ENCODE measurements at places on chromosomes 1 and 21.

DNA sequence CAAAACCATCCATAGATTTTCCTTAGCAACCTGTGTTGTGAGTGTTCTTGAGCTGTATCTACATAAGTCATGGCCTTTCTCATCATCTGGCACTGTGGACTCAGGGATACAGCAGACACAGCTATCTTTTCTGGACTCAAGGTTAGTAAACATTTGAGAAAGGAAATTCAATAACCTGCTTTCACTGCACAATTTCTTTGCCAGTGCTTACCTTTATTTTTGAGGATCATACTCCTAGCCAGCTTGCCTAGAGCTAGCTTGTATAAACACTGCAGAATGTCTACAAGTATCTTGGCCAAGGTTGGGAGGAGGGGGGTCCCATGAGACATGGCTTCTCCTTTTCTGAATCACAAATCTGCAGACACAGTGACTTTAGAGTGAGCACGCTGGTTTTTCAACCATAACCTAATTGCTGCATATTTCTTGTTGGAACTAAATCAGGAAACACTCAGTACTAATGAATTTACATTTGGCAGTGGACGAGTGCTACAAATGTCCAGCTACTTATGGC is 27.2 kb downstream of the ADAMTS5 start:
- DNase-seq = no peak

- no peak for DNase-seq
Observed at GRCh38 chr1:13605159-13605558, 21.5 kb downstream of the PDPN start.

DNA sequence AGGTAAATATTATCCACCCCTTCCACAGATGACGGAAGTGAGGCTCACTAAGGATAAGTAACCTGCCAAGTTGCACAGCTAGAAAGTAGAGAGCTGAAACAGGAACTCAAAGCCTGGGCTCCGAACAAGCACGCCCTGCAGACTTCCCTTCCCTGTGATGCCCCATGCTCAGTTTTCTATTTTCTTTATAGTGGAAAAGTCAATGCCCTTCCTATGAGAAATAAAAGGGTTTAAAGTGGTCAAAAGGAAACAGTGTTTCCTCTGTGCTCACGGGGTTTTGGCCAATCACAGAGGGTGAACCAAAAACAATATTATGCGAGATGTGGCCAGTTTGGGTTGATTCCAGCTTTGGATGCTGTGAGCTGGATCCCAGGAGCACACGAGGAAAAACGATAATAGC is 44.5 kb downstream of the DDR2 start:
- no peak for DNase-seq

- no peak for DNase-seq
Observed at GRCh38 chr1:78758506-78758905, 108.9 kb downstream of the IFI44 start.

DNA sequence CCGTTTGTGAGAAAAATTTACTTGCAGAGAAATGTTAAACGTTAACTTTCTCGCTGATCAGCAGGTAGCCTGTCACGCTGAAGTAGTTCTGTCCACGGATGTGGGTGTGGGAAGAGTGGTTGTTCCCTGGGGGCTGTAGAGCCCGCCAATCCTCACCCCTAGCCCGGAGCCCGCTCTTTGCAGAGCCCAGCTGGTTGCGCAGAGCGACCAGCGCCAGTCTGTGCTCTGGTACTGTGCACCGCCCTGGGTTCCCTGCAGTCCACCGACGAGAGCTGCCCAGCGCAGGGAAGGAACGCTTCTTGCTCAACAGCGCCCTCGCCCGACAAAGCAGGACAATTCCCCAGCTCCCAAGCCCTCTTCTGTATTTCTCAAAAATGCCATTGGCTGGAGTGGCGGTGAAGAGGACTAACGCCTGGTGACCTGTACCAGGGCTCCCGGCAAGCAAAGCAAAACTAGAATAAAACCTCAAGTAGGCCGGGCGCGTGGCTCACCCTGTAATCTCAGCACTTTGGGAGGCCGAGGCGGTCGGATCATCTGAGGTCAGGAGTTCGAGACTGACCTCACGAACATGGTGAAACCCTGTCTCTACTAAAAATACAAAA is 3.3 kb downstream of the RIPPLY3 start:
- DNase-seq = peak; percentile 20

- DNase-seq = no peak
Observed at GRCh38 chr21:16427587-16428087, 697.9 kb downstream of the USP25 start.

DNA sequence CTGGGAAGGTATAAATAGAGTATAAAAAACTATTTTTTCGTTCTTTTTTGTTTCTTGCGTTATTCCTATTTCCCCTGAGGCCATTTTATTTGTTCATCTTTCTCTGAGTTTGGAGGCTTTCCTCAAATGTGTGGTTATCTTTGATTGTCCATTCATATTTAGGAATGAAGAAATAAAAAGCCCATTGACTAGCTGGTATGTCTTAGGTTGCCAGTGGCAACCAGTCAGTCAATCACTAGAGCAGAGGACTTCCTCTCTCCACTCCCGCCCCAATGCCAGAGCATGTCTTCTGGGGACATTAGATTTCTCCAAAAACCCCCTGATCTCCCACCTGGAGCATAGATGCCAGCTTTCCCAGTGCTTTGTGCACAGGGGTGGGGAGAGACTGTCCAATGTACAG is 20.7 kb upstream of the FOXE3 start:
- DNase-seq = no peak

- no peak for DNase-seq
Observed at GRCh38 chr1:18447509-18448220, 33.1 kb upstream of the KLHDC7A start.

DNA sequence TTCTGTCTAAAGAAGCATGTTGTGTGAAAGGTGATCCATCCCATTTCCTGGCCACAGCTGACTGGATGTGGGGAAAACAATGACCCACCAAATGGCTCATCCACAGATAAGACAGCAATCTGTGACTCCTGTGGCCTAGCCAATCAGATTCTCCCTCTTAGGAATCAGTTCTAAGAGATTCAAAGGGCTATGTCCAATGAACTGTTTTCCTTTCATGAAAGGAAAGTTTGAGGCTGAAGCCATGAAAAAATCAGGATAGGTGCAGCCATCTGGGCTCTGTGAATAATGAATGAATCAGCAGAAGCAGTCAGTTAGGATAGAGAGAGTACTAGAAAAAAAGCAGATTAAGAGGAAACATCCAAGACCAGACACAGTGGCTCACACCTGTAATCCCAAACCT is 164.7 kb downstream of the NRIP1 start:
- no peak for DNase-seq

DNA sequence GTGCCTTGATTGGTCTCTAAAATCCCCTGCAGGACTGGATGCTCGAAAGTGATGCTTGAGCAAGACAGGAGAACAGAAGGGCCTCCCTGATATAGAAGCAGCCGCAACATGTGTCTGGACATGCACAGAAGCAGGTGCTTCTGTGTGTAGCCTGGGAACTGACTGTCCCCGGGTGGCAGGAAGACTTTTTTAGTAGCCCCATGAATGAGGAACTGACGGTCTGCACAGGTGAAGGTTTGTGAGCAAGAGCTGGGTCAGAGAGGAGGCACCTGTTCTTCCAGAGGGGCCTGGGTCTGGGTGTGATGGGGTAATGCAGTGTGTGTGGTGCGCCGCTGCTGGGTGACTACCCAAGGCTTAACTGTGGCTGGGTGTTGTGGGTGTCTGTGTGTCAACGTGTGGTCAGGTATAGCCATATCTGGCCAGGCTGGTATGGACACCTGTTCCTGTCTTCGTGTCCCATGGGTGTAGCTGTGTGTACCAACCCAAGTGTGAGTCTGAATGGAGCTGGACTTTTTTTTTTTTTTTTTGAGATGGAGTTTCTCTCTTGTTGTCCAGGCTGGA is 39.1 kb upstream of the FOXO6 start:
- DNase-seq = no peak

DNA sequence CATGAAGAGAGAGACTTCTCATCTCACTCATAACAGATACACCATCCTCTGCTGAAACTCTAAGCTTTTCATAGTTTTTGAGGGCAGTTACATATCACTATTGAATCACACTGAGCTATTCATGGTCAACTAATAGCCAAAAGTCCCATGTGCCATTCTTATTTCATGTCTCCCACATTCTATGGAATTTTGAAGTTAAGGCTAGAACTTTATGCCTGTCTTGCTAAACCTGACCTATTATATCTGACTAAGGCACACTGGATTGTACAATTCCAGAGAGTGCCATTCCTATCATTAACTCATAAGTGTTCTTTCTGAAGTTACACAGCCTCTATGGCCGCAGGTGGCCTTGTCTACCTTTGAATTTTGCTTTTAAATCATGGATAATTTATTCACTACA is 254.3 kb downstream of the PTPRC start:
- no peak for DNase-seq

GRCh38 chr1:119321666-119322419 is 46.7 kb upstream of the HAO2 start:
- no peak for DNase-seq

- no peak for DNase-seq
Observed at GRCh38 chr21:42833859-42834725, 45.2 kb downstream of the WDR4 start.

GRCh38 chr1:85262985-85263384 is 3.5 kb upstream of the C1orf52 start:
- no peak for DNase-seq

GRCh38 chr1:151060007-151060656 is at the start of gene MLLT11:
TSS of gene MLLT11 (plus strand) at chr1:151060397. CDS start at chr1:151067225, 6,828 bp downstream.
- DNase-seq = no peak

DNA sequence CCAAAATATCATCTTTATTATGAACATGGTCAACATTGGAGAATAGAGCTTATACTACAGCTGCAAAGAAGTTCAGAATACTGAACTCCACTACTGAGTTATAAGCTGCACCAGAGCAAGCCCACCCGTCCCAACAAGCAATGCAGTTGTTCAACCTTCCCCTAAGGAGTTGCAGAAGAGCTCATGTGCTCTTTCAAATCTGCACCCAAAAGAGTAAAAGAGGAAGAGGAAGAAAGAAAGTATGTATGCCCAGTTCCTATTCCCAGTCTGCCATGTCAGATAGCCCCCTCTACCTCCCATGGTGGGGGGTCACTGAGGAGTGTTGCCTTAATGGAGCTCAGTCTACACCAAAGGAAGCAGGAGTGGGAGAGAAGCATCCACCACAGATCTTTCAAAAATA is 6.9 kb downstream of the C1orf162 start:
- DNase-seq = no peak

- no peak for DNase-seq
Observed at GRCh38 chr1:173063171-173063570, 12.4 kb upstream of the TNFSF18 start.

GRCh38 chr1:100362821-100363466 is 10.6 kb downstream of the CDC14A start:
- DNase-seq = no peak

- DNase-seq = no peak
Observed at GRCh38 chr1:93056214-93056613, 22.9 kb upstream of the MTF2 start.

- DNase-seq = no peak
Observed at GRCh38 chr1:91053630-91054029, 31.8 kb upstream of the ZNF644 start.

- DNase-seq = no peak
Observed at GRCh38 chr1:245856944-245857531, 650.0 kb downstream of the SMYD3 start.

DNA sequence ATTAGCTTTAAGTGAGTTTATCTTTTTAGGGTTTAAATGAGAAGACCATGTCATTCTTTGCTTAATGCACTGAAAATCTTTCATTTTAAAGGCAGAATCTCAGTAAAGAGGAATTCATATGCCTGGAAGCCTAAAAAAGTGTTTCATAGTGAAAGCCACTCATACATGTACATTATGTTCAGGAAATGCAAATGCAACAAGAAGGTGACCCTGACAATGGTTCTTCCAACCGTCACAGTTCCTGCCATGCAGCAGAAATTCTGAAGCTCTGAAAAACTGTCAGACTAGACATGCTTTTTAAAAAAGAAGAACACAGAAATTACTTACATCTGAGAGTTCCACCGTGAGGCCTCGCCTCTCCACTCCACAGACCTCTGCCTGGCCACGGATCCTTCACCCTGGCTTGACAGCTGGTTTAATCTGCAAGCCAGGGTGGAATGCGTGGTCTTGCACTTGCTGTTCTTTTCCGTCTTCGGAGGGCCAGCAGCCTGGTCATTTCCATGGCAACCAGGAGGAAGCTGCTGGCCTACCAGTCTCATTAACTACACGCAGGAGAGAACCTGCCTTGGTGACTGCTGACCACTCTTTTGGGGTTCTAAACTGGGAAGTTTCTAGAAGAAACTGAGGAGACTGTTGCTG is 41.8 kb upstream of the PAXBP1 start:
- DNase-seq = no peak

- no peak for DNase-seq
Observed at GRCh38 chr1:186482661-186483255, 21.8 kb upstream of the PDC start.

- DNase-seq = no peak
Observed at GRCh38 chr1:158945061-158945460, 13.7 kb downstream of the PYHIN1 start.

DNA sequence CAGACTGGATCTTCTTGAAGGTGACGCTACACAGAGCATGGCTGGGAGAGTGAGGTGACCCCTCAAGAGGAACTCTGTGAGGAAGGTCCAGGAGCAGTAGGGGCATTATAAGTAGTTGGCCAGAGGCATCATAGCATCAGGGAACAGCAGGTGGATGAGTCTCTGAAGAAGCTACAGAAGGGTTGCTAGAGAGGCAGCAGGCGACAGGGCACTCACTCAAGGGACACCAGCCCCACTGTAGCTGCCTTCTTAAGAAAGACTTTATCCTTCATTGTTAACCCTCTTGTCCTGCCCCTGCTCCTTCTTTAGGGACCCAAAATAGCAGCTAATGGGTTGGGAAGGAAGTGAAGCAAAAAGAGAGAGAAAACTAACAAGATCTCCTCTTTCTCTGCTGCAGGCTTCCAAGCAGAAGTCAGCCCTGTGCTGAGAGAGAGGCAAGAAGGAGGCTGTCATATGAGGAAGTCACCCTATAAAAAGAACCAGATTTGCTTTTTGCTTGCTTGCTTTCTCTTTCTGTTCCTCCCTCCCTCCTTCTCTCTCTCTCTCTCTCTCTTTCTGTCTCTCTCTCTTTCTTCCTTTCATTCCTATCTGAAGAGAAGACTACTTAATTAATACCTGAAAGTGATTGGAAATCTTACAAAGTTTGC is 7.7 kb upstream of the CD5L start:
- DNase-seq = no peak

DNA sequence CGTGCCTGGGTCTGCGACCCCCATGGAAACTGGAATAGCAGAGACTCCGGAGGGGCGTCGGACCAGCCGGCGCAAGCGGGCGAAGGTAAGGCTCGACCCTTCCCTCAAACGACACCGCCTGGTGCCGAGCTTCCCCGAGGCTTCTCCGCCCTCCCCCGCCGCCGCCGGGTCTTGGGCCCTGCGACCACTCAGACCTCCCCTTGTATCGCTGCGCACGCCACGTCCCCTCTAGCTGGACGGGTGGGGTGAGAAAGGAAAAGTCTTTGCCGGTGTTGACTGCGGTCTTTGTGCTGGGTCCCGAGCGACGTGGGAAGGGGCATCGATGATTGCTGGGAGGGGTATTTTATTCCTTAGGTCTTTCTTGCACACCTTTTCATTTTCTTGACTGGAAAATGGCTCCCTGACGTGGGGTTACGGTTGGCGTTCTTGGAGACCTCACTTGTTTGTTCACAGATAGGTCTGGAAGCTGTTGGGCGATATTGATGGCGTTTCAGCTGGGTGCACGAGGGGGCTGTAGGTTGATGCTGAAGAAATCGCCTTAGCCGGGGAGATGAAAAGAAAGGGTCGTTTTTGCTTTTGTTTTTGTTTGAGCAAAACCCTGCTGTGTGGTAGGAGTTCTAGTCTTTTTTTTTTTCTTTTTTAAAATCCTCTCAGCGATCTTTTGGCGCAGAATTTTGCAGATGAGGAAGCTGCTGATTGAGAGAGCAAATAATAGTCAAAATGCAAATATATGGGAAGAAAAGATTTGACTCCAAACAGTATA is 776 bp downstream of the KDM1A start:
- DNase-seq = no peak
